Germinal center (tissue), 1 donor: ENCODE measurements at places on chromosomes 3 and 15.

GRCh38 chr15:96625256-96625655 is 294.8 kb downstream of the NR2F2 start:
- DNase-seq = no peak

DNA sequence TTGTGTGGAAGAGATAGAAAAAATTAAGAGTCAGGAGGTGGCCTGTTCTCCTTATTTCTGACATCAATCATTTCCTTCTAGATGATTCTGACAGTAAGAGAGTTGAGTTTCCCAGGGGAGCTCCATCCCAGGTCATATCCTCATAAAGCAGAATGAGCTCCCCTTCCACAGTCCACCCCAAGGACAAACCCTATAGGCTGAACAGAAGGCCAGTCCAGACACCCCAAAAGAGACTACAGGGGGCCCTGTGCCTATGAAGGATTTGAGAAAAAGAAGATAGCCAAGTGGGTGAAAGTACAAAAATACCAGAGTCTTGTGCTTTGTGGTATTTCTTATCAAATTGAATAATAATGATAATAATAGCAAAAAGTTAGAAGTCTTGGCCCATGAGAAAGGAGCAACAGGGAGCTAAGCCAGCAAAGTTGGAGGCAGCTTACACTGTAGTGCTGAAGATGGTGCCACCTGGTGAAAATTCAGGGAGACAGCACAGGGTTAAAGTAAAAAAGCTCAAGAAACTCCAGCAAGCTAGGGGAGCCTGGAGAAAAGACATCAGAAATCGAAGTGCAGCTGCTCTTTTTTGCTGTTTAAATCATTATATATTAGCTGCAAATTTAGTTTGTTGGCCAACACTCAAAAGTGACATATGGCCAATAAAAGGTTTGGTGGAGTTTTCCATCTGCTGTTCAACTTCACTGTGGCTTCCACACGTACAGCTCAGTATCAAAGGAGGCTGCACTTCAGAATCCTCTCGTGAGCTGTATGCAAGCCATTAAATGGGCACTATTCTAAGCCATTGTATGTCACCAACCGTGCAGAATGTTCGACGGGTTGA is 35.8 kb upstream of the SLC24A5 start:
- peak; percentile 7 for DNase-seq

GRCh38 chr15:71250936-71251583 is 135.8 kb downstream of the THSD4 start:
- no peak for DNase-seq

DNA sequence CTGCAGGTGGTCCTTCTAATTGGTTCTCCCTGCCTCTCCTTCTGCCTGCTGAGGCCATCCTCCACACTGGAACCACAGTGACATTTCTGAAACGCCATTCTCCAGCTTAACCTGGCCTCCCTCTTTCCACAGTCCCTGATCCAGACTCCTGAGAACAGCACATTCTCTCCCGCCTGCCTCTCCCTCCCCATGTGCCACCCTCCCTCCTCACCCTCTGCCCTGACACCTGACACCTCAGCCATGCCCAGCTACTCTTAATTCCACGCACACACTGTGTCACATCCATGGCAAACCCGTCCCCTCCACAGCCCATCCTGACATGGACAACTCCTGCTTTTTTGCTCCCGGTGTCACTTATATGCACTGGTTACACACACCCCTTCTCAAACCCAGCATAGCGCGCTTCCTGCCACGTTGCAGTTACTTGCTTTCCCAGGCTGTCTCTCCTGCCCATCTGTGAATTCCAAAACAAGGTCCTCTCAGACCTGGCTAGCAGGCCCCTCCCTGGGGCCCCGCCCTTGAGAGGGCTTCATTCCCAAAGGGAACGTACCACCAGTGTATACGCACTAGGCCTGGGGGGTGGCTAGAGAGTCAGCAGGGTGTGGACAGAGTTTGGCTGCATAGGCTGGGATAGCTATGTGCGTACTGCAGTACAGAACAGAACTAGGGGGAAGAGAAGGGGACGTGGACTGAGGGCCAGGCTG is 92.7 kb upstream of the BLM start:
- DNase-seq = no peak

GRCh38 chr3:156680243-156680914 is 6.0 kb downstream of the TIPARP start:
- DNase-seq = no peak

GRCh38 chr3:39962581-39962980 is 153.2 kb downstream of the MYRIP start:
- DNase-seq = no peak

- DNase-seq = no peak
Observed at GRCh38 chr3:195698647-195699387, 22.0 kb upstream of the MUC20 start.

DNA sequence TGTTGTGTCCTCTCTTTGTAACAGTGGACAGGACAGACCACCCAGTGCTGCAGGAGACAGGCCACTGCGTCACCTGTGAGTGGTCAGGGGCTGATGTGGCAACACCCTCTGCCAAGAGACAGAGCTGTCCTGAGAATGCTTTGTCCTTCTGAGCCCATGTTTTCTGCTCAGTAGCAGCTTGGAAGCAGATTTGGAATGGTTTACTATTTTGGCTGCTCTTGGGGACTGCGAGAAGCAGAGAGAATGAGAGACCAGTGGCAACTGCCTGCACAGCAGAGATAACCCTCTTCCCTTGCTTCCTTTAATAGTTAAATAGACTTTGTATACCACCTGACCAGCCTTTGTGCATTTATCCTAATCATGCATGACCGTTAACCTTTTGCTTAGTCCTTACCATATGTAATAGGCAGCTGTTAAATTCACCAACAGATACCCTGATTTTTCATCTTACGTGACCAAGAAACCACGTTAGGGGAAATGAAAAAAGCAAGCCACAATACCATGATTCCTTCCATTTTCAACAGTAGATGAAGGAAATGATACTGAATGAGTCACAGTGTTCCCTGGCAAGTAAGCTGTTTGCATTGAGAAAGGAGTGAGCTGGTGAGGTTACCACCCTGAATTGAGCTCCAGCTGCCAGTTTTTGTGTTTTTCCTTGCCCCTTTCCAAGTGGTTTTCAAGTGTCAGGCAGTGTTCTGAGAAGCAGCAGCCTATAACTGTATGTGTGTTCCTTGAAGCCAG is 35.5 kb downstream of the B3GALNT1 start:
- peak; percentile 69 for DNase-seq

DNA sequence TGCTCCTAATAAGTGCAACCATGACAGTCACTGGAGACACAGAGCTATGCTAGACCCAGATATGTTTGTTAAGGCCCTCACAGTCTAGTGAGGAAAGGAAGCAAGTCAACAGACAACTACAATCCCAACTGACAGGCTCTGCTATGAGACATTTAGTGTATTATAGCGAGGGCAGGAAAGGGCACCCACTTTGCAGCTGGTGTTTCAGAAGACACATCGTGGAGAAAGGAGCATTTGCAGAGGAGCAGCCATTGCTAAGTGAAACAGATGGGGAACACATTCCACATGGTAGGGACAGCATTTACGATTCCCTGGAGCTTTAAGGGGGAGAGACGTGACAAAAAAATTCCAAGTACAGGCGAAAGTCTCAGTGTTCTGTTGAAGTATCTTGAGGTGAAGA is 685.6 kb downstream of the AGBL1 start:
- no peak for DNase-seq

DNA sequence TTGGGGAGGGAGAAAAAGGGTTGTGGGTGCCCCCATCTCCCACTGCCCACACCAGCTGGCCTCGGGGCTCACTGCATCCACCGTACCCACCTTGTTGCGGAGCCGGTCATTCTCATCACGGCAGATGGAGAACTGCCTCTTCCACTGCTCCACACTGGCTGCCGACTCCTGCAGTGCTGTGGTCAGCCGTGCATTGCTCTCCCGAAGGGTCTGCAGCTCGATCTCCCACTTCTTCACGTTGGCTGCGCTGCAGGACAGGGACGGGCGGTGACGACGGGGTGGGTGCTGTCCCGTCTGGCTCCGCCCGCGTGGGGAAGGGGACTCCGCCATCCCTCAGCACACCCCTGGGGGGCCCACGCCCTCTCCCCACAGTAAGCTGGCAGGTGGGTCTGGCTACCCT is 45.1 kb downstream of the WHAMM start:
- no peak for DNase-seq

DNA sequence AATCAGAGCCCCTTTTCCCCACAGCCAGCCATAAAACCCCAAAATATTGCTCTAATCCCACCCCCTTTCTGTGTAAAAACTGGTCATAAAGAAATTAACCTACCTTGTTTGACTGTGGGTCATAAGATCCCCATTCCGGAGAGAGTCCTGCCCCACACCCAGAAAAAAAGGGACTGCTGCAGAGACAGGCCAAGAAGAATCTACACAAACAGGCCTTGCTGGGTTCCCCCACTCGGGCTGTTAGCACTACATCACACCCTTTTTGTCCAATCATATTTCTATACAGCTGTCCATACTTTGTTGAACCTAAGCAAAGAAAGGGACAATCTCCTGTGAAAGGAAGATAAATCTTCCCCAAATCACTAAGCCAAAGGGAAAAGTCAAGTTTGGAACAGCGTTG is 84.4 kb upstream of the MFGE8 start:
- DNase-seq = no peak

GRCh38 chr15:101390060-101390459 is 95.0 kb upstream of the SNRPA1 start:
- no peak for DNase-seq

DNA sequence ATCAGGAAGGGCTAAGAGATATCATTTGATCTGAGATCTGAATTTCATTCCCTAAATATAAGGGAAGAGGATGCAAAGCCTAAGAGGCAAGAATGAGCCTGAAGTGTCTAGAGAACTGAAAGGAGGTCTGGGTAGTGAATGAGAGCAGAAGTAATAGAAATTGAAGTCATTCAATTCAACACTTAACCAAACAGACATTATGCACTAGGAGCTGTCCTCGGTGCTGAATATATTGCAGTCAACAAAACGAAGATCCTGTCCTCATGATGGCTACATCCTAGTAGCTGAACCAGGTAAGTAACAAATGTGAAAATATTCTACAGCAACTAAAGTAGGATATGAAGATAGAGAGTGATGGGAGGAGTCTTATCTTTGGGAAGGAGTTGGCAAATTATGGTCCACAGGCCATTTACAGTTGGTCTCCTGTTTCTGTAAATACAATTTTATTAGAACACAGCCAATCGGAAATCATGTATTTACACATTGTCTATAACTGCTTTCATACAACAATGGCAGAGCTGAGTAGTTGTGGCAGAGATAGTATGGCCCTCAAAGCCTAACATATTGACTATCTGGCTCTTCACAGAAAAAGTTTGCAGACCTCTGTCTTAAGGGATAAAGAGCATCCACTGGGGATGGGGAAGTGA is 192.9 kb upstream of the CADPS start:
- peak; percentile 18 for DNase-seq

- no peak for DNase-seq
Observed at GRCh38 chr3:52265387-52265786, 13.1 kb downstream of the WDR82 start.

GRCh38 chr3:172915911-172916514 is 165.5 kb downstream of the ECT2 start:
- DNase-seq = no peak

- no peak for DNase-seq
Observed at GRCh38 chr3:72505539-72506405, 342.5 kb downstream of the SHQ1 start.

GRCh38 chr3:18379647-18380046 is 45.5 kb downstream of the SATB1 start:
- DNase-seq = no peak

DNA sequence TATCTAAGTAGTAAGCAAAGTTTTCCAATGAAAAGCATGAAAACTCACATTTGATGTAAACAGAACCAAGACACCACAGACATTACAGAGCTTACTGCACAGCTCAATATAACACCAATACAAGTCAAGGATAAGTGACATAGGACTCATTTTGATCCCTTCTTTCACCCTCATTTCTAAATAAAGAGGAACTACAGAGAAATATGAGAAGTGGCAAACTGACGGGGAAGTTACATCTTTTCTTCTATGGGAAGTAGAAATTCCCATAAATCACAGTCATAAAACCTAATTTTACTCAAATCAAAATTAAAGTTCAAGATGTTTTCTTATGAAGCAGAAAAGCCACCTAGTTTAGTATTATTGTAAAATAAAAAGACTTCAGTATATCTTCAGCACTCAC is 3.8 kb downstream of the ATG3 start:
- no peak for DNase-seq

DNA sequence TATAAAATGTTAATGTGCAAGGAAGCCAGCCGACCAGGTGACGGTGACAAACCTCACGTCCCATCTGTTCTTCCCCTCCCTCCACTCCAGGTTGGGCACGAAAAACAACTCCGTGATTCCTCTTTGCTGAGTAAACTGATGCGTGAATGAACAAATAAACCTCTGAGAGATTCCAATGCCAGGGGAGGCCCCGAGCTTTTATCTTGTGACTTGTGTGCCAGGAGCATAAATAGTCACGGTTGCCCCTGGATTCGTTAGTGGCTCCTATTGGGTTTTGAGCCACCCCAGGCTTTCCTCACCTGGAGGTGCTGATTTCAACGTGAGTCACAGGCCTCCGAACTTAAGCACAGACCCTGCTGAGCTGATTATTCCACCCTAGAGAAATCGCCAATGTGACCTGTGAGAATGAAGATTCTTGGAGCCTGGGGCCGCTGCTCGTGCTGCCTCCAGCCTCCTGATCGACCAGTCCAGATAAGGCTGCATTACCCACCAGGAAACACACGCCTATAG is 119.2 kb downstream of the SHQ1 start:
- no peak for DNase-seq

GRCh38 chr3:62479326-62479725 is 106.0 kb upstream of the FEZF2 start:
- DNase-seq = no peak

DNA sequence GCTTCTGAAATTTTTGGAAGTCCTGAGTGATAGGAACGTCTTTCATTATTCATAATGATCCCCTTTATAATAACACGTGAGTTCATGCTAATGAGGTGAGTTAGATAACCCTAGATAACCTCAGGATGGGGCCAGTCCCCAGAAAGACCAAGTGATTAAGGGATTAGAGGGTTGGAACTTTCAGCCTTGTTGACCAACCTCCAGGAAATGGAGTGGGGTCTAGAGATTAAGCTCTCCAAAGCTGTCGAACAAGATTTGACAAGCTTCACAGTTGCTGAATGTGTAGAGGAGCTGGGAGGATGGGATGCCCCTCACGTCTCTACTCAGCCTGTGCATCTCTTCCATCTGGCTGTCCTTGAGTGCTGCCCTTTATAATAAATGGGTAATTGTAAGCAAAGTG is 107.1 kb downstream of the ZMAT3 start:
- no peak for DNase-seq

GRCh38 chr3:158731938-158732855 is at the start of gene RARRES1:
Gene RARRES1 (minus strand): TSS chr3:158732457. CDS start chr3:158732415, 42 bp downstream.
- peak; percentile 54 for DNase-seq
